ENCODE measurements at places on chromosomes 7 and 10. TPM values are rescaled to one million over a fixed set of nuclear protein-coding genes. Genes with fewer than 3 reads are reported as not detected.

Gene ZNF394
- polyA plus RNA-seq, result 57.7 TPM

Gene HOXA13
- polyA plus RNA-seq, result not detected

Gene NODAL
- not detected for polyA plus RNA-seq

Gene IFIT2
- polyA plus RNA-seq, result 9.7 TPM

Gene IGFBP1
- polyA plus RNA-seq, result not detected

Gene AKR1C4
- polyA plus RNA-seq, result not detected

Gene ZFYVE27
- polyA plus RNA-seq, result 9.7 TPM

Gene NUTM2A
- 1.5 TPM for polyA plus RNA-seq

GRCh38 chr10:129105266-129105665 lies 361.8 kb upstream of the MGMT start:
- no peaks in the 10 kb centered on the region for H3K27me3 ChIP-seq
- H3K4me3 ChIP-seq, result no peak overlapping the region
- H3K27ac ChIP-seq, result no peak overlapping the region
- H3K4me1 ChIP-seq, result no peaks in the 10 kb centered on the region

- peaks cover 9% of the 10 kb centered on the region for H3K27me3 ChIP-seq
- DNase-seq, result peak; percentile 37
- H3K4me1 ChIP-seq, result peaks cover 11% of the 10 kb centered on the region
- H3K27ac ChIP-seq, result no peak overlapping the region
- H3K4me3 ChIP-seq, result no peak overlapping the region
These were observed 5.2 kb upstream of the HTR7 start for GRCh38 chr10:90862908-90863514.

DNA sequence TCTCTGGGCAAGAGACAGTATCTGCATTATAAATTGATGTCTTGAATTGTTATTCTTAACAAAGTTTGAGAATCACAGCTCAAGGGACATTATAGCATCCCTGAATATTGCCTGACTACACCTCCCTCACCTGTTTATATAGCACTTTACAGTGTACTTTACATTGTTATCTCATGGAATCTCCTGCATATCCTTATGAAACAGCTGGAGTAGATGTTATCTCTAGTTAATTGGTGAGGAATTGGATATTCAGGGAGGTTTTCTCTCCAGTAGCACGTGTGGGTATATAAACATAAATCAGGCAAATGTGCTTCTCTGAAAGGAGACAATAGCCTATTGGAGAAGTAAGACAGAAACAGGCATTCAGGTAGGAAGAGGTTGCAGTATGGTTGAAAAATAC lies 117.2 kb downstream of the SRI start:
- no peaks in the 10 kb centered on the region for H3K36me3 ChIP-seq
- H3K4me3 ChIP-seq, result no peak overlapping the region
- no peaks in the 10 kb centered on the region for H3K27me3 ChIP-seq
- H3K27ac ChIP-seq, result no peak overlapping the region

DNA sequence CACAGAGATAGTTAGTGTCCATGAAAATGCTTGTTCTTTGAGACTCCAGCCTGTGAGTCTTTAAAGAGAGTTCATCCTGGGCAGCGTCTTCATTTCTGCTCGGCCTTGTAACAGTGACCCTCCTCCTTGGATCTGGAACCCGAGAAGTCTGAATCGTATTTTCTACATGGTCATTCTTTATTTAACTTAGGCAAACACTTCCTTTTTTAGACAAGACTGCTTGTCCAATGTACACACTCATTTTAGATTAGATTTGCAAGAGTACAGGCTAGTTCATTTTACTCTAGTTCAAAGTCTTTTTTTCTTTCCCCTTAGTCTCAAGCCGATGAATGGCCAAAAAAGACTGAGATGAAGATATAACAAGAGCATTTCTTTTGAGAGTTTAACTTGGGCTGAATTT lies 133.5 kb downstream of the CHN2 start:
- peaks cover 36% of the 10 kb centered on the region for H3K4me1 ChIP-seq
- no peak overlapping the region for H3K27ac ChIP-seq
- H3K4me3 ChIP-seq, result no peak overlapping the region
- H3K27me3 ChIP-seq, result no peaks in the 10 kb centered on the region
- no peaks in the 10 kb centered on the region for H3K36me3 ChIP-seq

DNA sequence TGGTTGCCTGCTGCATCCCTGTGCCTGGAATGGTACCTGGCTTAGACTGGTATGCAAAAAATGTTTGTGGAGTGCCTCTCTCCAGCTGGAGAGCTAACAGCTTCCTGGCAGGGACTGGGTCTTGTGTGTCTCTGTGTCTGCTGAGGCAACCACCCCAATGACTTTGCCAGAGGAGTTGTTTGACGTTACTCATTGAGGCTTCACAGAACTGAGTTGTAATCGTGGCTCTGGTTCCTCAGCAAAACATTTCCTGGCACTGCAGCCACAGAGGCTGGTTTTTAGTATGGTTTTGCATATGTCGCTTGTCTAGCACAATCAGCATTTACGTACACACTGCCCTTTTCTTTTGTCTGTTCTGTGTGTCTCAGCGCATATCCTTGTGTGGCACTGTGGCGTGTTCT lies 7.5 kb downstream of the ZNF282 start:
- H3K4me3 ChIP-seq, result no peak overlapping the region
- H3K36me3 ChIP-seq, result peaks cover 89% of the 10 kb centered on the region
- no peaks in the 10 kb centered on the region for H3K4me1 ChIP-seq
- H3K27me3 ChIP-seq, result no peaks in the 10 kb centered on the region
- H3K27ac ChIP-seq, result no peak overlapping the region

DNA sequence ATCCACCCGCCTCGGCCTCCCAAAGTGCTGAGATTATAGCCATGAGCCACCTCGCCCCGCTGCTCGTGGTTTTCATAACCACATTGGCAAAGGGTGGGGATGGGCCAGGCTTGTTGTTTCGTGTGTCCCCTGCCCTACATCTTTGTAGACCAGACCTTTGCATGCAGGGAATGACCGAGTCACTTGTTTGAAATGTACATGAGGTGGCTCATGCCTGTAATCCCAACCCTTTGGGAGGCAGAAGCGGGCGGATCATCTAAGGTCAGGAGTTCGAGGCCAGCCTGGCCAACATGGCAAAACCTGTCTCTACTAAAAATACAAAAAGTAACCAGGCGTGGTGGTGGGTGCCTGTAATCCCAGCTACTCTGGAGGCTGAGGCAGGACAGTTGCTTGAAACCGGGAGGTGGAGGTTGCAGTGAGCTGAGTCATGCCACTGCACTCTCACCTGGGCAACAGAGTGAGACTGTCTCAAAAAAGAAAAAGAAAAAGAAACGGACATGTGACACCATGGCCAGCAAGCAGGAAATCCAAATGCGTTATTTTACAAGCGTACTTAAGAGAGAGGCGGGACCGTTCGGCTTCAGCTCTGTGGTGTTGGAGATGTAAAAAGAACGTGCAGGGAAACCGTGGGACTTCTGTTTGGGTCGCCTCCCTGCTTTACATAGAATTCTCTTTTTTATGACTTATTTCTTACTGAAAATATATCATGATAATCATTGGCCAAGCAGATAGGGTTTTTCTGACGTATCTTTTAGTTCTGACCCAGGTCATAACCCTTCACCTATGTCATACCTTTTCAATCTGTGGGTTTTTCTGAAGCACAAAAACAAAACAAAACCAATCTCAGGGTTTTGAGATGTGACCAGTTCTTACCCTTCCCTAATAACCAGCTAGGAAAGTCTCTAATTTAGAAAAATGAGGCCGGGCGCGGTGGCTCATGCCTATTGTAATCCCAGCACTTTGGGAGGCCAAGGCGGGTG lies 45.1 kb downstream of the WIPI2 start:
- H3K4me3 ChIP-seq, result no peak overlapping the region
- peaks cover 75% of the 10 kb centered on the region for H3K4me1 ChIP-seq
- H3K27me3 ChIP-seq, result no peaks in the 10 kb centered on the region
- no peak overlapping the region for H3K27ac ChIP-seq
- DNase-seq, result no peak
- peaks cover 20% of the 10 kb centered on the region for H3K36me3 ChIP-seq

DNA sequence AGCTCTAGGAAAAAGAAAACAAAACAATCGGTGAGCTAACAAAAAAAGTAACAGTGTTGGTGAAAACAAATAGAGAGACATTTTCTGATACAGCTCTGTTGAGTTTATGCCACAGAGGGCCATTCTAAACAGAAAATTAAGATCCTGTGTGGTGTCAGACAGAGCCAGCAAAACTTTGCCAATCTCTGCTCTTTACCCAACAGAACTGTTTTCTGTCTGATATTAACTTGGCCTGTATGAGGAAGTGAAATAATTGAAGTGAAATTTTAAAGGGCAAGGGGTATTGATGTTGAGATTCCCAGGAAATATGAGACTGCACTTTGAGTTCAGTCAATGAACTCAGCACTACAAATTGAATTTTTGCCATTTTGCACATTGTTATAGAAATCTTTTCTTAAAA lies 101.0 kb downstream of the AOAH start:
- no peak overlapping the region for H3K27ac ChIP-seq
- H3K4me3 ChIP-seq, result no peak overlapping the region
- H3K4me1 ChIP-seq, result peaks cover 31% of the 10 kb centered on the region

DNA sequence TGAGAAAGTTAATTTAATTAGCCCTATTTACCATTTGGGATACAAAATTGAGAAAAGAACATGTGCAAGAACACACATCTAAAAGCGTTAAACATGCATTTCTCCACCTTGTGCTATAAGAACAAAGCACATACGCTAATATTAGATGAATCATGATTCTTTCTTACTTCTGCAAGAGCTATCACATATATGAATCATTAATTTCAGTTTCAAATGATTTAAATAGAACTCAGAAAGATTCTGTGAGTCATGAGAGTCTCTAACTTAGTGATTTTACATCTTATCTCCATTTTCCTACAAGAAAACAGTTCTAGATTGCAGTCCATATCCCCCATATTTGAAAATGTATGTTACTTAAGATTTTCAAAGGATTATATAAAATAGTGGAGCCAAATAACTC lies 173.9 kb downstream of the RNLS start:
- peaks cover 39% of the 10 kb centered on the region for H3K4me1 ChIP-seq
- H3K27ac ChIP-seq, result no peak overlapping the region
- no peaks in the 10 kb centered on the region for H3K36me3 ChIP-seq
- no peaks in the 10 kb centered on the region for H3K27me3 ChIP-seq
- H3K4me3 ChIP-seq, result no peak overlapping the region
- peak; percentile 35 for DNase-seq

- no peak for DNase-seq
- H3K4me3 ChIP-seq, result no peak overlapping the region
- no peaks in the 10 kb centered on the region for H3K4me1 ChIP-seq
- H3K36me3 ChIP-seq, result no peaks in the 10 kb centered on the region
These were observed 938.7 kb upstream of the PHF14 start for GRCh38 chr7:10034843-10035556.

DNA sequence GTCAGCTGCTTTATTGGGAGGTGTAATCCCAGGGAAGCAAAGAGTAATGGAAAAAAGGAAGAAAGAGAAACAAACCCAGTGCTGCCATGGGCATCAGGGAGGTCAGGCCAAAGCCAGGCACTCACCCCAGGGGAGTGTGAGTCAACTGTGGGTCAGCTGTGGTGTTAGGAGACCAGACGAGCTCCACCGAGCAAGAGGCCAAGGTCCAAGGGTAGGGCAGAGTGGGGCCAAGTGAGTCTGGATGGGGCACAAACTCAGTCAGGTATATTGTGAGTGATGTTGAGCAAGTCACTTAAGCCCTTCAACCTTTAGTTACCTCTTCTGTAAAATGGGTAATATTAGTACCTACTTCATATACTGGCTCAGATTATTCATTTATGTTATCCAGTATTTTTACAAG lies 30.4 kb upstream of the CDK13 start:
- H3K4me1 ChIP-seq, result no peaks in the 10 kb centered on the region
- H3K4me3 ChIP-seq, result no peak overlapping the region
- no peak for DNase-seq
- H3K27me3 ChIP-seq, result no peaks in the 10 kb centered on the region
- no peaks in the 10 kb centered on the region for H3K36me3 ChIP-seq

GRCh38 chr10:16611037-16611436 lies 89.4 kb upstream of the C1QL3 start:
- no peaks in the 10 kb centered on the region for H3K4me1 ChIP-seq
- H3K4me3 ChIP-seq, result no peak overlapping the region
- no peak for DNase-seq
- H3K27me3 ChIP-seq, result no peaks in the 10 kb centered on the region
- no peaks in the 10 kb centered on the region for H3K36me3 ChIP-seq

Measured in CD14-positive monocyte (primary cell).